Activated T-helper 17 cell treated with anti-CD3 and anti-CD28 coated beads, Interleukin-2, amount 50 U/mL, for 72 hours (primary cell): ENCODE measurements at places on chromosomes 12 and 14. TPM values are rescaled to one million over a fixed set of nuclear protein-coding genes. Genes with fewer than 3 reads are reported as not detected.
A peak's percentile ranks its signal among the peaks of the same experiment; 100 is the strongest.

DNA sequence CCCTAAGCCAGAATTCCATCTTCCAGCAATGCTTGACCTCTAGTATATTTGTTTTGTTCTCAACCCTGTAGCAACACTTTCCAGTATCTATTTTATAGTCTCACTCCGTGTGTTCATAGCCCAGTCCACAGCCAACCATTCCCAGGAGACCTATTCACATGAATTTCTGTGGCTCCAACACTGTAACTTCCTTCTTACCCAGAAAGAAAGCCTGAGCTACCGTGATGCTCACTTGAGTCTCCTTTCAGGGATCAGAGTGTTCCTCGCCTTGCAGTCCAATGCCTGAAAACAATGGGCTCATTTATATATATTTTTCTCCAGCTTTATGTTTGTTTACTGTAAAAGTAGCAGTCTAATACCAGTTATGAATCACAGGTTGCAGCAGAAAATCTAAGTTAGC lies 645.0 kb upstream of the NOVA1 start:
- ATAC-seq = no peak

DNA sequence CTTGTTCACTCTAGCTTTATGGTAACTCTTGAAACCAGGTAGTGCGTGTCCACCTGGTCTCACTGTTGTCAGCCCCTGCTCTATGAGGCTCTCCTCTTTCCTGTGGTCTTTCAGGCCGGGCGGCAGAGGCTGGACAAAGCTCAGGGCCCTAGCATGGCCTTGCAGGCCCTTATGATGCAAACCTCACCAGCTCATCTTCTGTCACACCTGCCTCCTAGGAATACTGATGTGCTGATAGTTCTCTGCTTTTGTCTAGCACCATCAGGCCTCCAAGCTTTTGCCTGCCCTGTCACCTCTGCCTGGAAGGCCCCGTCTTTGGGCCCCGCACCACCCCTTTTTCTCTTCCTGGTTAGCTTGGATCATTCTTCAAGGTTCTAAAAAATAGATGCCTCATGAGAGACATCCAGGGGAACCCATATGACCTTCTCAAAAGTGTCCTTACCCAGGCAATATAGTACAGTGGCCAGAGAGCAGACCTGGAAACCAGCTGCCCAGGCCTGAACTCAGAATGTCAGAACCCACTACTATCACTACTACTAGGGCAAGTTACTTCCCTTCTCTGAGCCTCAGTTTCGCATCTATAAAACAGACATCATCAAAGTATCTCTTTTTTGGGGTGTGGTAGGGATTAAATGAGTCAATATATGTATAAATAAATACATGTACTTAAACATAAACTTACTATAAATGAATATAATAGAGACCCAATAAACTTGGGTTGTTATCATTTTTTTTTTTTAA lies 91.7 kb downstream of the ZFP36L1 start:
- ATAC-seq = no peak

Gene COPZ1
- total RNA-seq = 86.8 TPM

- no peak for ATAC-seq
Measured at GRCh38 chr12:57896434-57897201, 44.7 kb upstream of the ATP23 start.

GRCh38 chr14:23409475-23409874 lies 1.4 kb upstream of the MYH6 start:
- ATAC-seq = peak; percentile 53

Gene STXBP6
- total RNA-seq = not detected

DNA sequence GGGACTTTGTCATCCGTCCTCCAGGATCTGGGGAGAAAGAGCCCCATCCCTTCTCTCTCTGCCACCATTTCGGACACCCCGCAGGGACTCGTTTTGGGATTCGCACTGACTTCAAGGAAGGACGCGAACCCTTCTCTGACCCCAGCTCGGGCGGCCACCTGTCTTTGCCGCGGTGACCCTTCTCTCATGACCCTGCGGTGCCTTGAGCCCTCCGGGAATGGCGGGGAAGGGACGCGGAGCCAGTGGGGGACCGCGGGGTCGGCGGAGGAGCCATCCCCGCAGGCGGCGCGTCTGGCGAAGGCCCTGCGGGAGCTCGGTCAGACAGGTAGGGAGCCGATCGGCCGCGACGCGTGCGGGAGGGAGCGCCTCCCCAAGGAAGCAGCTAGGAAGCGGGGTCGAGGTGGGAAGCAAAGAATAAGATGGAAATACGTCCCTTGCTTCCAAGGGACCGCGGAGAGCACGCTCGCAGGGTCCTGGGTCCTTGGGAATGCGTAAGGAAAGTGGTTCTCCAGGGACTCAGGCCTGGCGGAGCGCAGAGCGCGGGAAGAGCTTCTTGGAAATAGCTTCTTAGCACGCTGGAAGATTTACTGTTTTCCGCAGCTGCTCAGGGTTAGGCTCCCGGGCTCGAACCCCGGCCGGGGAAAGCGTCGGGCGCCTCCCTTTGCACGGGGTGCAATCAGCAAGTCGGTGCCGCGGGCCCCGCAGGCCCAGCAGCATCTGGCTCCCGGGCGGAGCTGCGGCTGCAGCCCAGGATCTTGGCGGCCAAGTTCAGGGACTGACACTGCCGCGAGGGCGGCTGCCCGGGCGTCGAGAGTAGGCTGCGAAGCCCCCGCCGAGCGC lies 457 bp downstream of the SOCS2 start:
- no peak for ATAC-seq

DNA sequence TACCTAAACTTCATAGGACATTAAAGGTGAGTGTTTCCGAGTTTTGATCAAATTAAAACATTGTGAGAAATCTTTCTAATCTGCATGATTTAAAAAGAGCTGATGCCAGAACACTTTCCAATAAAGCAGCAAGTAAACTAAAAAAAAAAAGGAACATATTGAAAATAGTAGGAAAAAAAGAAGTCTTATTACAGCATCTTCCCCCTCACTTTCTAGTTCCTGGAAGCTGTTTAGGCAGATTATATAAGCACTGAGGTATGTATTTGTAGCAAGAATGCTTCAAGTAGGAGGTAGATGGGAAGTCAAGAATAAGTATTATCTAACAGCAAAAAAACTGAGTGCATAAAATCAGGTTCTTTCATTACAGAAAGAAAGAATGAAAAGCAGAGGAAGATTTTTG lies 45.8 kb downstream of the ERO1A start:
- ATAC-seq = no peak

Gene FGF6
- not detected for total RNA-seq

- ATAC-seq = peak; percentile 99
Measured at GRCh38 chr12:113271853-113272561, 50.7 kb downstream of the TPCN1 start.

Gene ADGRD1
- not detected for total RNA-seq

GRCh38 chr14:90604356-90604755 lies 207.5 kb downstream of the CALM1 start:
- no peak for ATAC-seq

GRCh38 chr12:31235868-31236395 lies 90.0 kb downstream of the SINHCAF start:
- ATAC-seq = no peak
